ENCODE measurements at places on chromosomes 3 and 15.

DNA sequence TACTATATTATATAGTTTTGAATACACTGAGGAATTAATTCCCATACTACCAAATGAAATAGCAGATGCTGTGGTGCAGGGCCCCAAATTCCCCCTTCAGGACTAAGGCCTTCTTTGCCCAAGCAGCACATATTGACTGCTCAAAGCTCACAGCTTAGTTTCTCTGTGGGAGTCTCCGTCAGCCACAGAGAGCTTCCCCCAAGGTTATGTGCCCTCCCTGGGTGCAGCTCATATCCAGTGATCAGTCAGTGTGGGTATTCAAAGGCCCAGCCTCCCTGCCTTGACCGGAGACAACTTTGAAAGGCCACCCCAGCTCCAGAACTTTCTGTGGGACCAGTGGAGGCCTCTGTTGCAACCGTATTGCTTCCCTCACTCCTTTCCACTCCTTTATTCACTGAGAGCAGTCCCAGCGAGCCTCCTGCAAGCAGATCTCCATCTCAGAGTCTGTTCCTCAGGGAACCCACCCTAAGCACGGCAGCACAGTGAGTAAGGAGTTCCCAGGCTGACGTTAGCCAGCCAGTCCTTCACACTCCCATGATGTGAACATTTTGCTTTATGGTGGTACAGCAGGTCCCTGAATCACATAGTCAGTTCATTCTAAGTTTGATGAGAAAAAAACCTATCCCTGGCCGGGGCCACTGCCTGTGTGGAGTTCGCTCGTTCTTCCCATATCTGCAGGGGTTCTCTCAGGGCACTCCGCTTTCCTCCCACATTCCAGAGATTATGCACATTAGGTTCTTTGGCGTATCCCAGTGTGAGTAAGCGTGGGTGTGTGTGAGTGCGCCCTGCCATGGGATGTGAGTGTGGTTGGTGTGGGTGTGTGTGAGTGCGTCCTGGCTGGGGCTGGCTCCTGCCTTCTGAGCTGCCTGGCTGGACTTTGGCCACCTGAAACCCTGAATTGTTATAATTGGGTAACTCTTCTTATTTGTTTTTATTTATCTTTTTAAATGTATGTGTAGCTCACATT lies 64.4 kb upstream of the PPARG start:
- DNase-seq, result no peak

DNA sequence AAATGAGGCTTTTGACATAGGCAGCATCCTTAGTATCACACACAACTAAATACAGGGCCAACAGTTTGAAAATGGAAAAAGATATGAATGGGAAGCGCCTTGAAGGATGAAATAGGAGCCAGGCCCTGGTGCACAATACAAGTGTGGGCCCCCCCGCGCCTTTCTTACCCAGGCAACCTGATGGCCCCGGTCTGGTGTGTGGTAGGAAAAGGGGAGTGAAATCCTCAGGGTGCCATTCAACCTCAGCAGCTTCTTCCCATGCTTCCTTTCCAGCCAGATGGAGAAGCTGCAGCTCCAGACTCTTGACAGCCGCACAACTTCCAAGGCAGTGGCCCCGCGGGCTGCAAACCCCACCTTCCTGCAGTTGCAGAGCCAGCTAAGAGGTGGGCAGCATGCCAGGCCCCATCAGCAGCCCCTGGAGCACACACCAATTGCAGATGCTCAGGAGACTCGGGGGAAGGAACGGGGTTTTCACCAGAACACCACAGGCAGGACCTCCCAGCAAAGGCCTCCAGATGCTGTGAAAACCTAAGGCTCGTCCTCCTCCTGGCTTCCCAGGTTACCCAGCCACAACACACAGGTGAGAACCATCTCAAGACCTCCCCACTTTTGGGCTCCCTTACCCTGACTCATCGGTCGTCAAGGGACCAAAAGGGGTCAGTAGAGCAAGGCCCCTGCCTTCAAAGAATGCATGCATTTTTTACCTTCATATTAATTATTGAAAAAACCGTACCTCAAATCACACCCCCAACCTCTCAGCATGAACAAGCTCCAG lies 101.6 kb downstream of the CPN2 start:
- DNase-seq, result peak; percentile 81

DNA sequence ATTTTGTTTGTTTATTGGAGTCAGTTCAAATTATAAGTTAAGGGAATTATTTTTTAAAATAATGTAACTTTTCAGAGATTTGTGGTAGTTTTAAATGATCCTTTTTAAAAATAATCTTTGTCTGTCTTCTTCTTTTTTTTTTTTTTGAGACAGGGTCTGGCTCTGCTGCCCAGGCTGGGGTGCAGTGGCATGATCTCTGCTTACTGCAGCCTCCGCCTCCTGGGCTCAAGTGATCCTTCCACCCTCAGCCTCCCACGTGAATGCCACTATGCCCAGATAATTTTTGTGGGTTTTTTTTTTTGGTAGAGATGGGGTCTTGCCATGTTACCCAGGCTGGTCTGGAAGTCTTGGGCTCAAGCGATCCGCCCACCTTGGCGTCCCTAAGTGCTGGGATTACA lies 12.6 kb downstream of the FNDC3B start:
- no peak for DNase-seq

GRCh38 chr3:18481946-18482548 lies 56.9 kb upstream of the SATB1 start:
- DNase-seq, result no peak

DNA sequence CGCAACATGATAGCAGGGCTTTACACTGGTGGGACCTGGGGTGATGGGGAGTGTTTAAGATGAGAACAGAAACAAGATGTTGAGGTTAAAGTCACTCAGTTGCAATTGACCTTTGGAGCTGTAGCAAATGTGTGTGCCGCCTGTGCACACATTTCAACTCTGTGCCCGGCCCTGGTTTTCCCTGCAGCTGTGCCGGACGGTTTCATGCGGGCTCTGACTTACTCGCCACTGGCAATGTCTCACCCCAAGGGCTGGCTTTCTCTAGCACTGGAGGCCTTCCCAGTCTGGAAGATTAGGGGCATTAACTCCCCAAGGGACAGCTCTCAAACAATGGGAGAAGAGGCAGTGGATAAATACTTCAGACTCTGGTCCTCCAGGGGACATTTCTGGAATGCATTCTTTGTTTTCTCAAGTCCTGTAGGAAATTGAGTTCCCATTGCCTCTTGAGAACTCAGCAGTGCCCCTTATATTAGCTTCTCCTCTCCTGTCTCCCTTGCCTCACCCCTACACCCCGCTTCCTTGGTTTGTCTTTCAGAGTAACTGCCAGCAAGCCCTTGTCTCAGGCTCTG lies 152.5 kb downstream of the EDEM1 start:
- no peak for DNase-seq

- no peak for DNase-seq
These were observed 2.6 kb upstream of the MAP4 start for GRCh38 chr3:48018841-48019240.

- DNase-seq, result peak; percentile 92
These were observed at the start of gene CLASP2 for GRCh38 chr3:33717866-33718594. Gene CLASP2, minus strand, starts transcription at chr3:33718254. Its CDS starts 252 bp downstream, at chr3:33718002.

DNA sequence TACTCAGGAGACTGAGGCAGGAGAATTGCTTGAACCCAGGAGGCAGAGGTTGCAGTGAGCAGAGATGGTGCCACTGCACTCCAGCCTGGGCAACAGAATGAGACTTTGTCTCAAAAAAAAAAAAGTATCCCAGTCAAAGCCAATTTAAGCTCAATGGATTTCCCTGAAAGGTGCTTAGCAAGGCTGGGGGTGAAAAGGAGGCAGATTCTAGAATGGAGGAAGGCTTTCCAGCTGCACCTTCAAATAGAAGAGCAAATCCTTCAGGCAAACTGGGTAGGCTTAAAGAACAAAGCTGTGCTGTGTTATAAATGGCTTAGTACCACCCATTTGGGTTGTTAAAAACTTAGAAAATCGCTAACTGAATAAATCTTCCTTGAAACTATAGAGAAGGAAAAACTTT lies 3.0 kb upstream of the IFT57 start:
- DNase-seq, result no peak

- no peak for DNase-seq
These were observed 278.3 kb downstream of the FGF12 start for GRCh38 chr3:192449036-192449435.

DNA sequence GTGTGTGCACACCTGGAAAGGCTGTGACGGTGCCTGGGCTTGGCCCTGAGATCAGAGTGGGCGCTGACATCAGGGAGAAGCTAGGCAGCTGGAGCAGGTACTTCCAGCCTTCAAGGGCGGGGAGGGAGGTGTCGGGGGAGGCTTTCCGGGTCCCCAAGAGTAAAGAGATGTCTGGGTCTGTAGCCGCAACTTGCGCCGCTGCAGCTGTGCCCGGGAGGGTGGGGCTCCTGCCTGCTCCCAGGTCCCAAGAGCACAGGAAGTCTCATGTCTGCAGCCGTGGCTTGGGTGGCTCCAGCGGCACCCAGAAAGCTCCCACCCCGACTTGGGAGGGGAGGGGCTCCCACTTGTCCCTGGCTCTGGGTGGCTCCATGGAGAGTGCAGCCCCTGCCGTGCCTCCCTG lies 103.2 kb upstream of the BNIP2 start:
- DNase-seq, result no peak

- no peak for DNase-seq
These were observed 5.1 kb upstream of the MUC20 start for GRCh38 chr3:195715583-195716266.

GRCh38 chr3:39125841-39126500 lies 18.5 kb downstream of the TTC21A start:
- no peak for DNase-seq

DNA sequence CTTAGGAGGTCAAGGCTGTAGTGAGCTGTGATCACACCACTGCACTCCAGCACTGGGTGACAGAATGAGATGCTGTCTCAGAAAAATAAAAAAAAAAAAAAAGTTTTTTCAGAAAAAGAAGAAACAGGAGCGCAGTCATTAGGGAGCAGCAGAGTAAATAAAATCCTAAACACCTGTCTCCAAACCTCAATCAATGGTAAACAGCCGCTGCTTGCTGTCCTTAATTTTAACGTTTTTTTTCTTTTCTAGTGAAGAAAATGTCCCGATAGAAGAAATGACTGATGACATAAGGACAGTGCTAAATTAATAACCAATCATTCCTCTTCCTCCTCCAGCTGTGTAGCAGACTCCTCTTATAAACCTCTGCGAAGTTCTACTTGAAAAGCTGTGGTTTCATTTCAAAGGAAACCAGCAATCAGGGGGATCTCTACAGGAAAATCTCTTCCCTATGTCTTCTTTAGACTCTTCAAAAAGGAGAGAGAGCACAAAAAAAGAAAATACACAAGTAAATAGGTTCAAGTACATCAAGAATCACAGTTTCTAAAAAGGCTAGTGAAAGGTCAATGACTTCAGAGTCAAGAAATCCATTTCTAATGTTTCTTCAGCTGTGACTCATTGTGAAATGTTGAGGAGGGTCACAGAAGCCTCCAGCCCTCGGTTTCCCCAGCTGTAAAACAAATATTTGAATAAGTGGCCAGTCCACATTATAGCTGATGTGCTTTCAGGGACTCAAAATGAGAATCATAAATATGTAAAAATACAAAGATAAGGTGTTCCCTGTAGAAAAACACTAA lies 127.6 kb downstream of the TMCO5A start:
- no peak for DNase-seq

DNA sequence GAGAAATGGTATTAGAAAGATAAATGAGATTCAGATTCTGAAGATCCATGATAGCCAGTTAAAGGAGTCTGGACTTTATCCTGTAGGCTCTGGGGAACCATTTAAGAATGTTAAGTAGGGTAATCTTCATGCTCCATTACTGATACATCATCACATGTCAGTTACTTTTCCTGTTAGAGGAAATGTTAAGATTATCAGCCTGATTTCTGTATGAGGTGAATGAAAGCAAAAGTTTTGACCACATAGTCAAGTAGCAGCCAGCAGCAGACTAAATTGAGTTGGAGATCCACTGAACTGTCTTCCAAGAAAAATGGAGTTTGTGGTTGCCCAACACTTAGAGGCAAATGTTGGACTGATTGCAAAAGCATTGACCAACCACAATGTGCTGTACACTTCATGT lies 4.7 kb upstream of the COPB2 start:
- no peak for DNase-seq

GRCh38 chr15:66848116-66848515 lies 146.1 kb downstream of the SMAD6 start:
- DNase-seq, result peak; percentile 41

GRCh38 chr3:128502712-128503111 lies 9.7 kb upstream of the GATA2 start:
- DNase-seq, result no peak

- no peak for DNase-seq
These were observed 24.3 kb upstream of the KPNA1 start for GRCh38 chr3:122538956-122539490.

DNA sequence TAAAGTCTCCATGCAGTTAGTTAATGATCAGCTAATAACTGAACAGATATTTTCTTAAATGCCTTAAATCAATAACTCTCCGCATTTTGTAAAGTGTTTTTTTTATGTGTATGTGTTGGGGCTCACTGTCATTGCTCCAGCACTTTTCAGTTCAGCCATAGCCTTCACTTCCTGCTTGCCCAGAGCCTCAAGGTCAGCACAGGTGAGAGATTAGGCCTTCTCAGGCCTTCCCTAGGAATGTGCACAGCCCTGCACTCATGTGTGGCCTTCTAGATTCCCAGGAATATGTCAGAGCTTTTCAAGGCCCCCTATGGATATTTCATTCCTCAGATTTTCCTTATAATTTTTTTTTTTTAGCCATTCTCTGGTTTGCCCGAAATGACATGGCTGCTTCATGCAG lies 77.6 kb upstream of the MANF start:
- no peak for DNase-seq

DNA sequence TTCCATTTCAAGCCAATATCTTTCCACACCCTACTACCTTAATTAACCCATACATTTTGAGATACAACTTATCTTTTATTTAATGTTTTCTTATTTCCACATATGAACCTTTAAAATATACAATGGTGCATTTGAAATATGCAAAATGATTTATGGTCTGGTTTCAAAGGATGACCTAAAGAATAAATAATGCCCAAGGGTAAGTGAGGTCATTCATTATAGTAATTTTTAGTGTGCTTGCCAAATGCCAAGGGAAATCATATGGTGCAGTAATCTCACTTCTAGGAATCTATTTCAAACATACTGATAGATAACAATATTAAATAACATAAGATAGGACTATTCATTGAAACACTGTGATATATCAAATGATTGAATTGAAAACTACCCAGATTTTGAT lies 1055.4 kb downstream of the AGBL1 start:
- DNase-seq, result no peak

- no peak for DNase-seq
These were observed 35.0 kb upstream of the BSN start for GRCh38 chr3:49519296-49519695.

- no peak for DNase-seq
These were observed 73.6 kb upstream of the MDFIC2 start for GRCh38 chr3:70386043-70386442.

DNA sequence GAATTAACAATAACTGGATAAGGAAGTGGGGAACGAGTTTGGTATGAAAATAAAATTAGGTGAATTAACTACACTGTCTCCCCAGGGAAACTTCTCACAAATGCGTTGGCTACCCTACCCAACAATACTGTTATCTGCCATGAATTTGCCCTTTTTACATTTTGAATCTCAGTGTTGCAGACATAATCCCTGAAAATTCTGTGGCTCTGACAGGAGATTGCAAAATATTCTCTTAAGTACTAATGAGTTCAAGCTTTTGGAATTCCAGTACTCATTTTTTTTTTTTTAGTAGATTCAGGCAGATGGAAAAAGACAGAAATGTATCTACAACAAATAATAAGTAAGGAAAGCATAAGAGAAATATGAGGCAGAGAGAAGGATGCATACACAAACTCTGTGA lies 332.6 kb downstream of the LSAMP start:
- no peak for DNase-seq

GRCh38 chr3:113174801-113175485 lies 36.4 kb upstream of the BOC start:
- no peak for DNase-seq
